ENCODE measurements at places on chromosomes 7 and 10.

- DNase-seq = no peak
Observed at GRCh38 chr7:101162551-101163278, 2.7 kb downstream of the VGF start.

DNA sequence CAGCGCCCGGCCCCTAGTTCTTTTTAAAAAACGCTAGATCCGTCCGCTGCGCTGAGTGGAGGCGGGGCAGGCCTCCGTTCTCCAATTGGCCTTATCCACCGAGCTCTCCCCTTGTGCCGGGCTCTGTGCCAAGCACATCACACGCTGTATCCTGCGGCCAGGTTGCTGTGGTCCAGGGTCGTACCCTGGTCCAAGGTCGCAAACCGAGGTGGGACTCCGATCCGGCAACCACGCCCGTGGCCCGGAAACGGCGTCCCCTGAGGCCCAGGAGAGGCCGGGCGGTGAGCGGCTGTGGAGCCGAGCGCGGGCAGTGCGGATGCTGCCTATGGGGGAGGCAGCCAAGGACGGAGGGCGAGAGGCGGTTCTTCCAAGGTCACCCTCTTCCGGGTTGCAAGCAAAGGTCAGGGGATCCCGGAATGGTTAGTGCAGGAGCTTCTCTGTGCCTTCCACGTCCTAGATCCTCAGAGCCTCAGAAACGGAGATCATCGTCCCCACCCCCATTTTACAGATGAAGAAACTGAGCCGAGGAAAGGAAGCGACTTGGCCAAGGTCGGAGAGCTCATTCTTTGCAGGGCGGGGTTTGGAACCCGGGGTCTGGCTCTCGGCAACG is 72.4 kb upstream of the LRRC4 start:
- DNase-seq = no peak

DNA sequence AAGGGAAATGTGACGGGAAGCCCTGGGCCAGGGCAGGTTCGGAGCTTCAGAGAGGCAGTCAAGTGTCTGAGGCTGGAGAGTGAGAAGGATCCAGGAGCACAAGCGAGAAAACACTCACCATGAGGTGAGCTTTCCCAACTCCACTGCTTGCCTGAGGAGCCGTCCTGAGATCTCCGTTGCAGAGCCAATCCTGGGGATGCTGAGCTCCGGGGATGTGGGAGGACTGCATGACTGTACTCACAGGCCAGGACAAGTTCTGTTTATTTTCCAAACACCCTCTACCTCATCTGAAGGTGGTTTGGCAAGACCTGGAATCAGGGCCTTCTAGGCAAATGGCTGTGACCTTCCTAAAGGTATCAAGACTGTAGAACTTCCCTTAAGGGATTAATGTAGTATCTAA is 38.7 kb downstream of the GLI3 start:
- no peak for DNase-seq

- no peak for DNase-seq
Observed at GRCh38 chr10:63438506-63439498, 27.0 kb downstream of the JMJD1C start.

DNA sequence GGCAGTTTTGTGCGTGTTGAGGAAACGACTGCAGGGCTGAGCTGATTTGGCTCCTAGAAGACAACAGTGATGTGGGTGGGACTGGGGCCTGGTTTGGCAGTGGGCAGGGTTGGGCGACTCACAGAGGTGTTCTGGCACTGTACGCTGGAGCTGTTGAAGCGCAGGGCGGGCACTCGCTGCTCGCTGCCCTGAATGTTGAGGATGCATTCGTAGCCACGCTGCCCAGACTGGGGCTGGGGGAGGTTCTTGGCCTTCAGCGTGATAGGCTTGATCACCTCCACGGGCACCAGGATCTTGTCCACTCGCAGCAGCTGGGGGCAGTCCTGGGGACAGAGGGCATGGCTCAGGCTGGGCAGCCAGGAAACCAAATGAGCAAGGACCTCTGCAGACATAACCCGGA is 365.4 kb downstream of the PLXNA4 start:
- no peak for DNase-seq

- DNase-seq = no peak
Observed at GRCh38 chr10:10460451-10460850, 557.2 kb upstream of the CELF2 start.

DNA sequence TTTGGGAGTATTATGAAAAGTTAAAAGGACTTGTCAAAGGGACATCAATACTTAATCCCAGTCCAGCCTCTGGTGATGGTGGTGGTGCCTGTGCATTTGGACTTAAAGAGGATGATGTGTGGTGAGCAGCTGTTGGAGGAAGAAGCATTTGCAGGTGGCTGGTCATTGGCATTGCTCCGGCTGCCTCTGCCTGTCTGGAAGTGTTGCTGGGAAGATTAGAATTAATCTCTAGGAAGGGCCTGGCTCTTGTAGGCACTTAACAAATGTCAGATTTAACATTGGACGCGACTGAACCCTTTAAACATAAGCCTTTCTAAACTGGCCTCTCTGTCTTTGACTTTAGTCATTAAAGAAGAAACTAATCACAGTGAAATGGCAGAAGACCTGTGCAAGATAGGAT is 58.8 kb downstream of the FIGNL1 start:
- no peak for DNase-seq

DNA sequence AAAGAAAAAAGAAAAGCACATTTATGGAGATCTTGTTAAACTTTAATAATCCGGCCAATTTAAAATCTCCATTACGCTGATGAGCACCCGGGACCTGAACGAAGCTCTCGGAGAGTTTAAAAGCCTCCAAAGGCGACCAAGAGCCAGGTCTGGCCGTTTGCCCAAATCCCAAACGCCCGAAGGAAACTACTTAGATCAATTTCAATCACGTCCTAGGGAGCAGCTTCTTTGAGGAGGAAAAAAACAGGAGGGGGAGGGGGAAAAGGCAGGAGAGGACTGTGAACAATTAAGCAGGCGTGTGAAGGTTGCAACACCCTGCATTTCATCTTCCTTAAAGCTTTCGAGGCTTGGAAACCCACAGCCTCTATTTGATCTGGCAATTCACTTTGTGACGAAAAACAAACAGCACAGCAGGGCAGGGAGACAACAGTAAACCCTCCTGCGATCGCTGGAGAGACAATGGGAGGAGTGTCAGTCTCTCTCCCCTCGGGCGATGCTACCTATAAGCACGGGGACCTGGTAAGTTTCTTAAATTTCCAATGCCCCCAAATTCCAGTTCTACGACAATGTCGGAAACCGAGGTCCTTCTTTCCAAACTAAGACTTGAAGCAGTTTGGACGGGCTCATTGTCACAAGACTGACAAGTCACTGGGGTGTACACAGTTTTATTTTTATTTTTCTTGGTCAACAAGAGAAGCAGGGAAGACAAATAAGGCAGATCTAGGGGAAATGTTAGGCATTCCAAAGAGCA is 1.2 kb downstream of the KLF6 start:
- no peak for DNase-seq

DNA sequence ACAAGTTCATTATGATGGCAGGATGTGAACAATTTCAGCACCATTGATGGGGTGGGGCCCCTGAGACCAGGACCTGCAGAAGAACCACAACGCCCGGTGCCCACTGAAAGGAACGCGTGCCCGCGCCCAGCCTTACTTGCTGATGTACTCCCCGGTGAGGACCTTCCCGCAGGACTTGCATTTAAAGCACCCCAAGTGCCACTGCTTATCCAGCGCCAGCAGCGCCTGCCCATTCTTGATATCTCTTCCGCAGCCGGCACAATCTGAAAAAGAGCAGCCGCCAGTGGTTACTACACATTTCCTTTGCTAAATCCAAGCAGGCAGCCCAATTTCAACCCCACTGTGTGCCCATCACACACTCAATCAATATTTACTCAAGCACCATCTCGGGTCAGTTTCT is 110.6 kb downstream of the ABLIM1 start:
- no peak for DNase-seq

GRCh38 chr10:127587668-127588365 is 38.7 kb downstream of the NPS start:
- DNase-seq = no peak

- DNase-seq = no peak
Observed at GRCh38 chr7:156014201-156014600, 201.9 kb upstream of the SHH start.

GRCh38 chr7:70785427-70785826 is 346.5 kb upstream of the GALNT17 start:
- DNase-seq = no peak

- DNase-seq = no peak
Observed at GRCh38 chr7:73766556-73767229, 3.4 kb downstream of the CLDN3 start.

DNA sequence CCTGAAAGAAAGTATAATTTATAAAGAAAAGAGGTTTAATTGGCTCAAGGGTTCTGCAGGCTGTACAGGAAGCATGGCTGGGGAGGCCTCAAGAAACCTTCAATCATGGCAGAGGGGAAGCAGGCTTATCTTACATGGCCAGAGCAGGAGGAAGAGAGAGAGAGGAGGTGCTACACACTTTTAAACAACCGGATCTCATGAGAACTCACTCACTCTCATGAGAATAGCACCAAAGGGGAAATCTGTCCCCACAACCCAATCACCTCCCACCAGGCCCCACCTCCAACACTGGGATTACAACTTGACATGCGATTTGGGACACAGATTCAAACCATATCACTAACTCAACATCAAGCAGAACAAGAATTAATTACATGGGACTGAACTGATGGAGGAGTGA is 6.9 kb upstream of the ZNF485 start:
- no peak for DNase-seq

DNA sequence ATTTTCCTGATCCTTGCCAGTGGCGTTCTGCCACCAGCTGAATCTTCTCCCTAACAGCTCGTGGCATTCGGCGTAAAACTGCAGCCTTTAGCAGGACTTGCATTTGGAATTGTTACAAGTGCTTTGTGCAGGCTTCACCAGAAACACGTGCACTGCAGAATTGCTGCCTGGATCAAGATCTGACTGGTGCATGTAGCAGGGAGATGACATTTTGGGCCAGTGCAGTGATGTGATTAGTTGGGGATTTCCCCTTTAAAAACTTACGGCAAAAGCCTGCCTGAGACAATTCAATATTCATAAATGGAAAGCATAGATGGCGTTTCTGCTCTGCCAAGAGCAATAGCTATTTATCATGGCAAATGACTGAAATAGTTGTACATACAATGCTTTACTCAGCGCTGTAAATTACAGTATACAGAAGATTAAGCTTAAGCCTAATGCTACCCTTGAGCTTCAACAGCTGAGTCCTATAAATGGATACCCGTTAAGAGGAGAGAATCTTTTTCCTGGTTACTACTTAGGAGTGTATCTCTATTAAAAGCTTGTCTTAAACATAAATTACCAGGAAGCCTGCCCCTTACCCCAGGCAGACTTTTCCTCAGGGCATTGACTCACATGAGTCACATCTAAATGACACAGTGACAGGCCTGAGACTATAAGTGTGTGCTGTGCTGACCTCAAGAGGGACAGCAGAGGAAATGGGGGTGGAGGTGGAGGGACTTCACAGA is 106.3 kb downstream of the ATXN7L1 start:
- DNase-seq = no peak
